ENCODE measurements at places on chromosomes 2 and 18.

- DNase-seq: no peak
These were observed 81.5 kb upstream of the SMAD2 start for GRCh38 chr18:48011926-48012465.

GRCh38 chr18:57666818-57667497 is 45.3 kb upstream of the NARS1 start:
- DNase-seq: no peak

- DNase-seq: no peak
These were observed 607 bp upstream of the UBE2F start for GRCh38 chr2:237966250-237966564.

- DNase-seq: no peak
These were observed 8.8 kb downstream of the IWS1 start for GRCh38 chr2:127517465-127517864.

GRCh38 chr2:9673914-9674481 is 43.2 kb upstream of the YWHAQ start:
- DNase-seq: no peak

GRCh38 chr2:235864302-235864701 is 303.9 kb downstream of the GBX2 start:
- DNase-seq: no peak

GRCh38 chr2:45786030-45786835 is 134.8 kb downstream of the PRKCE start:
- DNase-seq: no peak

DNA sequence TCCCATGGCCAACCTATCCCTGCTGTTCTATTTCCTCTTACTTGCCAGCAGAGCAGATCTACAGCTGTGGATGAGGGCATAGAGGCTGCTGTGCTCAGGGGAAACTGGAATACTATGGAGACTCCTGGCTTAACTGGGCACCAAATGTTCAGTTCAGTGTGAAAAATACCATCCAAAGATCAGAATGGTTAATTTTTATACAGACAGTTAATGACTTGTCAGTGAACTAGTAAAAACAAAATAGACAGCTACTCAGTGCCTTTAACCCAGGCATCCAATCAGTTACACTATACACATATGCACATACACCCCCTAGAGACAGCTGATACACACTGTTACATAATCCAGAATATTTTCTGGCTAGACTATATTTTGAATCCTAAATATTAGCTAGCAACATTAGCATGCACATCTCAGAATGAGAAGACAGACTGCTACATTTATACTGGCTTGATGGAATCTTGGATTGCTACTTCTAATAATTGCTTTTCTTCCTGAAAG is 59.1 kb upstream of the WIPF1 start:
- DNase-seq: no peak

DNA sequence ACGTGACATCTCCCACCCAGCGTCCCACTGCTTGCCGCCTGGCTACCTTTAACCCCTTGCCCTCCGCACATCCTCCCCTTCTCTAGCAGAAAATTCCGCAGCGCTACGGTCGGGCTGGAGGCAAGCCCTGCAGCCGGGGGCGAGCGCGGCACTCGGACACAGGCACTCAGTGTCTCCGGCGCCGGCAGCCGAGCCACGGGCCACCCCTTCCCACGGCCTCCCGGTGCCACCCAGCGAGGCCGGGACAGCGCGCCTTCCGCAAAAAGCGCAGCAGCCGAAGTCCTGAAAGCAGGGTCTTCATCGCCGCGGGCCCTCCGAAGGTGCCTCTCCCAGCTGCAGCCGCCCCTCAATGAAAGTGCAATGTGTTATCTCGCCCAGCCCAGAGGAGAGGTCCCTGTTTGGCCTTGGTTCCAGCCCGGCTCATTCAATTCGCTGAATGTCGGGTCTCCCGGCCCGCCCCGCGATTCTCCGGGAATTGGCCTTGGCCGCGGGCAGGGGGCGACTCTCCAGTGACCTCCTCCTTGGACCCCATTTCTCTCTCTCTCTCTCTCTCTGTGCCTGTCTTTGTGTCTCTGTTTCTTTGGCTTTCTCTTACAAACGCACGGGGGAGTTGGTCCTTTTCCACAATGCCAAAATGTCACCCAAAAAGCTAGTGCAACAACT is 1.1 kb downstream of the DLGAP1 start:
- DNase-seq: no peak

DNA sequence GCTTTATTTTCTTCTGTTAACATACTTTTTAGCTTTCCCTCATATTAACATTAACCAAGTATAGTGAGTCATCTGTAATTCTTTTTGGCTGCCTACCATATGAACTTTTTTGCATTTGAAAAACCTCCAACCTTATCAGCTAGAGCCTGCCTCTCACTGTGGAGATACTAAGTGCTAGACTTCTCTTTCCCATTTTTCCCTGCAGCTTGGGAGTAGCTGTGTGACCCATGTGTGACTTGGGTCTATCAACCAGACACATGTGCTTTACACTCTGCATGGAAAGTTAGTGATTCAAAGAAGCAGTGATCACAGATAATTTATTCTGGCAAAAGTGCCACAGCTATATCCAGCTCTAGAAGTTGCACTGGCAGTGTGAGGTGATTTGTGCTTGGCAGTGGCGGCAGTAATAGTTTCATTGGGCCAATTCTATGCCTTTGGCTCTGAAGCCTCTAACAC is 36.3 kb downstream of the PREPL start:
- DNase-seq: no peak

GRCh38 chr2:20092901-20093235 is 41.4 kb upstream of the LAPTM4A start:
- no peak for DNase-seq

DNA sequence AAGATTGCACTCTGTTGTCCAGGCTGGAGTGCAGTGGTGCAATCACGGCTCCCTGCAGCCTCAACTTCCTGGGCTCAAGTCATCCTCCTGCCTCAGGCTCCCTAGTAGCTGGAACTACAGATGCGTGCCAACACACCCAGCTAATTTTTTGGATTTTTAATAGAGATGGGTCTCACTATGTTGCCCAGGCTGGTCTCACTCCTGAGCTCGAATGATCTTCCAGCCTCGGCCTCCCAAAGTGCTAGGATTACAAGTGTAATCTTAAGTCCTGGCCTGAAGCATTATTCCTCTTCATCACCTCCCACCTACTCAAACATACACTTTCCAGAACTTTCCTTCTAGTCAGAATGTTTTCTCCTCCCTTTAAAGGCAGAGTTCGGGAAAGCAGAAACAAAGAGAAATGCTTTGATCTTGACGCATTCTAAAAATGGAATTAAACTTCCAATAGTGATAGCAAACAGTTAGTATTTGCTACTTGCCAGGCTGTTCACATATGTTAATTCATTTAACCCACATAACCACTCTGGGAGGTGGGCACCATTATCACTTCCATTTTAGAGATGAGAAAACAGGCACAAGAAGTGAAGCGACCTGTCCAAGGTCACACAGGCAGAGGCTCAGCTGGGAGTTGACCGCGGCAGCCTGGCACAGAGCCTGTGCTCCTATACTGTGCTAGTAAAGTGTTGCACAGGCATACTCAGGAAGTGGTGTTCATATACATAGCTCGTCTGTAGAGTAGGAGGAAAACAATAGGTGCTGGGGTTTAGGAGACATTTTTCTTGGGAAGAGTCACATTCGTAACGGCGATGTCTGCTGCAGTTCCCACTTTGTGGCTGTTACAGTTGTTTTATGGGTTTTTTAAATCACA is 24.6 kb downstream of the TEX44 start:
- DNase-seq: no peak

GRCh38 chr18:59202258-59202820 is 17.6 kb upstream of the GRP start:
- DNase-seq: no peak

GRCh38 chr2:170162271-170162632 is 15.7 kb upstream of the MYO3B start:
- no peak for DNase-seq

DNA sequence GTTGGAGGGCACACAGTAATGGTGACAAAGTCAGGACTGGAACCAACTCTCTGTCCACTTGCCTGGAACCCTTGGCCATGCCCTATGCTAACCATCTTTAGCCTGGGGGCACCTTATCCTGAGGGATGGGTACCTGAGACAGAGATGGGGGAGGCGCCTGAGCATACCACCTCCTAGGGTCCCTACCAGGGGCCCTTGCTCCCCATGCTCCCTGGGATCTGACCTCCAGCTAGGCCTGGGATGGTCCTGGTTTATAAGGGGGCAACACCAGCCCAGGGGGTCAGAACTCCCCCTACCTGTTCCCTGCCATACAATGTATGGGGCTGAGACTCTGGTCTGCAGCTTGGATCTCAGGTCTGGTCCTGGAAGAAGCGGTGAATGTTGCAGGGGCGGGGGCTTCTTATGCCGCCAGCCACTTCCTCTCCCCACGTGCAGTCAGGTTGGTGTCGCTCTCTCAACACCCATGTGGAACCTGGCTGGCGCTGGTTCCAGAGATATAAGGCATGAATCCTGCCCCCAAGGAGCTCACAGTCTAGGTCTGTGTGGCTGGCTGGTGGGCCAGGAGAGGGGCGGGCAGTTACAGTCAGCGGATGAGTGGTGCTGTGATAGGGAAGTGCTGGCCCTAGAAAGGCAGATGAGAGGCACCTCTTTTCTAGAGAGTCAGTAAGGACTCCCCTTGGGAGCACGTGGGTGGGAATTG is 3.8 kb upstream of the TOGARAM2 start:
- DNase-seq: no peak

GRCh38 chr2:120749506-120750431 is 14.1 kb downstream of the GLI2 start:
- no peak for DNase-seq

DNA sequence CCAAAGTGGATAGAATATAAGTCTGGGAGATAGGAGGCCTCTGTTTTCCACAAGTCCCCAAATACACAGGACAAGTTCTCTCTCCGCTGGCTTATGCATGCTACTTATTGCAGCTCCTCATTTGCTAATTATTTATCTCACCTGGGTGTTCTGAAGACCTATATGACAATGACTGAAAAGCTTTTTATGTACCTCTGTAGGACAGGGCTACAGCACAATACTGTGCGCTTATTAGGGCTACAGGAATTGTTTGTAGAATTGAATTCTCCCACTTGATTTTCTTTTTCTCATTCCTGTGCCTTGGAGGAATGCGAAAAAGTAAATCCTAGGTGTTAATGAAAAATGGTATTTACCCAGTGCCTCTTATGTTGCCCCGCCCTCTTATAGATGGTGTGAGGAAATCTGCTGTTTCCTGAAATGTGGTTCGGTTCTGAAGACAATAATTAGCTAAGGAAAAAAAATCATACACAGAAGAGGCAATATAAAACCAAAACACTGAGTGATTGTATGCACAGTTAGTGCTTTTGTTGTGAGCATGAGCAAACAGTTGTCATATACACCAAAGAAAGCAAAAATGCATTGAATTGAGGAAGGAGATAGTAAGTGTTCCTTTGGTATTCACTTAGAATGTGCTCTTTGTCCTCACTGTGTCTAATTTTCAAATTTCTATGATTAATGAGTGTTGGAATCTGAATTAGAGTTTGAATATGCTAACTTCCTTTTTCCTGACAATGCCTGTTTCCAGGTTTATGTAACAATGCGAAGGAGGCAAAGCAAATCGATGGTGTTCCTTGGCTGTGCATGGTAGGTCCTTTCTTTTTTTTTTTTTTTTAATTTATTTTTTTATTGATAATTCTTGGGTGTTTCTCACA is 78.7 kb upstream of the PNPT1 start:
- no peak for DNase-seq

GRCh38 chr2:50564766-50565165 is 467.2 kb downstream of the NRXN1 start:
- no peak for DNase-seq

All from GM12892 (cell line).